Mammary microvascular endothelial cell (primary cell): ENCODE measurements at places on chromosomes 6 and 20. TPM values are rescaled to one million over a fixed set of nuclear protein-coding genes. Genes with fewer than 3 reads are reported as not detected.

Gene VGLL2
- total RNA-seq = not detected in 2 replicates

Gene CLPSL1
- not detected in 2 replicates for total RNA-seq

Gene CDKAL1
- total RNA-seq = 12.0 and 17.4 TPM in 2 replicates

Gene SLC17A2
- total RNA-seq = not detected in 2 replicates
